Panc1 (cell line): ENCODE measurements at places on chromosomes 4 and X. TPM values are rescaled to one million over a fixed set of nuclear protein-coding genes. Genes with fewer than 3 reads are reported as not detected.

Gene RAB33B
- total RNA-seq, result 4.5 TPM

Gene UCP1
- not detected for total RNA-seq

Gene ZDHHC15
- 0.05 TPM for total RNA-seq

- DNase-seq, result no peak
Measured at GRCh38 chr4:186188107-186188506, 3.3 kb upstream of the CYP4V2 start.

GRCh38 chr4:172497321-172497720 lies 671.3 kb upstream of the GALNT7 start:
- no peak for DNase-seq

- no peak for DNase-seq
Measured at GRCh38 chrX:18424482-18425198, 768 bp upstream of the CDKL5 start.

- DNase-seq, result no peak
Measured at GRCh38 chr4:141713185-141713584, 76.8 kb downstream of the IL15 start.
